Activated CD8-positive, alpha-beta memory T cell treated with anti-CD3 and anti-CD28 coated beads for 4 hours (primary cell): ENCODE measurements at places on chromosomes 2 and 18.

DNA sequence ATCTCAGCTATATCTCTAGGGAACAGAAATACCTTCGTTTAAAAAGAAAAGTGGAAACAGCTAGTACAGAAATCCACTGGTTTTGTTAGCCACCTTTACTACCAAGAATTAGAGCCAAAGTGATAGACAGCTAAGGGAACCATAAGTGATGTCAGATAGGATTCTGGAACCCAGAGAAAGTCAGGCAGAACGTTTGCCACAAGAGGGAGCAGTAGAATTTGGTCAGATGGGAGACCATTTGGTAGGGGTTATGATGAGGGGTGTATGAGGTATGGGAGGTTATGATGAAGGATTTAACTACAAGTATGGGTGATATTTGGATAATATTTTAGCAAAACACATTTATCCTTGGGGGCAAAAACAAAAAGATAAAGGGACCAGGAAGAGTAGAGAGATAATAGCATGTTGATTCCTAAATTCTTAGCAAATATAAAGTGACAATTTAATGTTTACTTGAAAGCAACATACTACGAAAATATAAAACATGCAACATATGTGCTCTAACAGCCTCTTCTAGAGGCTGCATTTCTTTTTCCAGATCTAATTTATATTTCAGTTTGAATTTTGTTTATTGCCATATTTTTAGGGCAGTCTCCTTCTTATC lies 3.3 kb downstream of the SLC8A1 start:
- no peak for DNase-seq

- DNase-seq, result no peak
These were observed 17.0 kb downstream of the TOGARAM2 start for GRCh38 chr2:28997847-28998735.

- no peak for DNase-seq
These were observed 147.0 kb upstream of the LINC00305 start for GRCh38 chr18:64295839-64296238.

- no peak for DNase-seq
These were observed 96.6 kb downstream of the CPO start for GRCh38 chr2:207035875-207036274.

- no peak for DNase-seq
These were observed 138.7 kb downstream of the RNF152 start for GRCh38 chr18:61754039-61754583.

DNA sequence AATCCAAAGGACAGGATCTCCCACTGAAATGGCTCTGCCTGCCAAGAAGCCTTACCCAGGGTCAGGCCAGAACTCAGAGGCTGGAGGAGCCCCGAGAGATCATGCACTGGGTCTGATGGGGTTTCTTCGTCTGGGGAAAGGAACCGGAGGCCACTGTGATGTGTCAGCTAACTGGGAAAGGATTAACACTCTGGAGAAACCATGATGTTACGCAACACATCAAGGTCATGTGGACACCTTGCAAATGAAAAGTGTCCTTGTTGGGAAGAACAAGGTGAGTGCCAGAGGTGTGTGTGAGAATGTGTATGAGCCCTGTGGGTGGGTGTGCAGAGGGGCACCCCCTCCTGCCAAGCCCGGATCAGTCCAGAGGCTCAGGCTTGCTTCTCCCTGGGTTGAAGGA lies 86.9 kb downstream of the CRACDL start:
- no peak for DNase-seq

DNA sequence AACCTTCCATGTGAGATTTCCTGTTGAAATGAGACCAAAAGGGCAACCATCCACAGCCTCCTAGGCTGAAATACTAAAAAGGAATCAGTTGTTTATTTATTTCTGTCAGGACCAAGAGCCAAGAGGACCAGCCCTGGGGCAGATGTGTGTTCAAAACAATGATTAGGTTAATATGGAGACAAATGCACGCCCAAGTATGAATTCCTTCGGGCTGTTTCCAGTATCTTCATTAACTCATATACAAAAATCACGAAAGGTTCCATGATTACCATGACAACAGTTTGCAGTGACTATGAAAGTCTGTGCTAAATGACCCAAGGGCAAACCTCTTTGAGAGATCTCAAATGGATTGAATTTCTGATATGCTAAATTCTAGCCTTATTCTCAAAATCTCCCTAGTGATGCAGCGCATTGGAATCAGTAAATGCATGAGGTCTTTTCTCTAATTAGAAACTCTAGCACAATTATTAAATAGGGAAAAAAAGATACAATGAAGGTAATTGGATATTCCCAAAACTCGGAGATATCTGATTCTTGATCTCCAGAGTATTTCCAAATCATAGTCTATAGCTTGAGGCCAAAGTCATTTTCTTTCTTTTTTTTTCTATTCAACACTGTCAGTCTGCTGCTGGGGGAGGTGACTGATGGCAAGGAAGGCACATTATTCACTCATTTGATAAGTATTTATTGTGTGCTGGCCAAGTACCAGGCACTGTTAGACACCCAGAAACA lies 35.6 kb downstream of the VIT start:
- DNase-seq, result no peak

GRCh38 chr2:204340511-204340910 lies 204.8 kb upstream of the PARD3B start:
- DNase-seq, result no peak

DNA sequence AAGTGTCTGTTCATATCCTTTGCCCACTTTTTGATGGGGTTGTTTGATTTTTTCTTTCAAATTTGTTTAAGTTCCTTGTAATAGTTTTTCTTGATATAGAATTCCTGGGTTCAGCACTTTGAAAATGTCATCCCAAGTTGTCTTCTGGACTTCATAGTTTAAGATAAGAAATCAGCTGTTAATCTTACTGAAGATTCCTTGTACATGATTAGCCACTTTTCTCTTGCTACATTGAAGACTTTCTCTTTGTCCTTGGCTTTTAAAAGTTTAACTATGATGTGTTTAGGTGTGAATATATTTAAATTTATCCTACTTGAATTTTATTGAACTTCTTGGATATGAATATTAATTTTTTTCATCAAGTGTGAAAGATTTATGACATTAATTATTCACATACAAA lies 387.2 kb upstream of the CWC22 start:
- no peak for DNase-seq

DNA sequence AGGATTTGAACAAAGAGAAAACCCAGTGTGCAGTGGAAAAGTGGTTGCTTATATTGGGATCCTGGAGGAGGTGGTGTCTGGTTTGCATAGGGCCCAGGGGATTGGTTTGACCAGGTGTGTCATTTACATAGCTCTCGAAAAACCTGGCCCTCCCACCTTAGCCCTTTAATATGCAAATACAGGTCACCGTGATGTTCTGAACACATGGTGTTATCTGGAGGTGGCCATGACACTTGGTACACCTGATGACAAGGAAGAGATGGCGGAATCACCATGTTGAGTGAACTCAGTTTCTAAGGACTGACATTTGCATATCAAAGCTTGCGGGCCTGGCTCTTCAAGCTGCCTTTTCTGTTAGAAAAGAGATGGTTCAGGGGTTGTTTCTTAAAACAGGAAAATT lies 2.3 kb upstream of the NAPG start:
- no peak for DNase-seq

DNA sequence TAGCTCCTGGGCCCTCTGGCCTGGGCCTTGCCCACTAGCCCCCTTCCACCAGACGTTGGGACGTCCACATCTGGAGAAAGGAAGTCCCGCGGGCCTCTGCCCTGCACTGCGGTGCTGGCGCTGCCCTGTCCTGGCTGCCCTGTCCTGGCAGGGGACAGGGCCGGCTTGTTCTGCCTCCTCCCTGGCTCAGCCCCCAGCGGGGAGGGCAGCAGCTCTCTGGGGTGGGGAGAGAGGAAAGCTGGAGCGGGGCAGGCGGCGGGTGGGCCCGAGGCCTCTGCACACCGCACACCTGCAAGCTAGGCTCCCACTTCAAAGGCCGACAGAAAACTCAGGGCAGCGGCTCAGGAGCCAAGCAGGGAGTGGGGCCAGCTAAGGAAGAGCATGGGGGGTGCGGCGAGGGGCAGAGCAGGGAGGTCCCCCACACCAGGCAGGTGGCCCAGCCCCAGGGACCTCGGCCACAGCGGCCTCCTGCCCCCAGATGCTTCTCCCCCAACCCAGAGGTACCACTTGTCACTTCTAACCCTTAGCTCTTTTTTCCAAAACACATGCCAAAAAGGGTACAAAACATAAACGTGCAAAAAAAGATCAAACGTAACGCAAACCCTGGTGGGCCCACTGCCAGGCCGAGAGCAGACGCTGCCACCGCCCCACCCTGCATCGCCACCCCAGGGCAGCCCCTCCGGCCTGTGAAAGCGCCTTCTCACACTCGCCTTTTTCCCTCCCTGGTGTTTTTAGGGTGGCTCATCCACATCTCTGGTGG lies 13.5 kb downstream of the SNED1 start:
- DNase-seq, result no peak

DNA sequence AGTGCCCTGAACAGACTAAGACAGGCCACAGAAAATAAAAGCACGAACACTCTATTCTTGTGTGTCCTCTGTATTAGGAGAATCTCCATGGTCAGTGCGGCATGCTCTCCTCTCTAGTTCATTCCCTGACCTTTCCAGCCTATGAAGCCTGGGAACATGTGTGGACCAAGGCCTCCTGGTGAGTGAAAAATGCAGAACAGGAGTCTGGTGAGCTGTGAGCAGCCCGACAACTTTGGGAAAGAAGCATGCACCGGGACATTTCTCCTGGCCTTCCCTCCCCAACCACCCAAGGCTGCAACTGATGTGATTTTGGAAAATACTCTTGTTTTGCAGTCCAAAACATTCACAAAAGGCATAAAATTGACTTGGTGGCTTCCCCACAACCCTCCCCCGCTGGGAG lies 878.3 kb upstream of the ID2 start:
- no peak for DNase-seq

DNA sequence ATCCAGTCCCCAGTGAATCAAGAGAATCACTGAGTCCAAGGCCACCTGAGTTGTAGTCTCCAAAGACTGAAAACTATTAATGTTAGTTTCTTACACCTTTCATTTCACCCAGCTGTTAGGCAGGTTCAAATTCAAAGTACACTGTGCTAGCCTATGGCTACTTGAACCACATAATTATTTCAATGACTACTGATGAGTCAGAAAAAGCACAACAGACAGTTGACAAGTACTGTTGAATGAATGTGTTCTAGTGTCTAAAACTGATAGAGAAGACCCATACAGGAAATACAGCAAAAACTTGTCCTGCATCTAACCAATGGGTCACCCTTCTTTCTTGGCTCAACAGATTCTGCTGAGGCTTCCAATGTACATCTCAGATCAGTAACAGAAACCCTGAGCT lies 160.9 kb downstream of the MYO5B start:
- DNase-seq, result no peak

- DNase-seq, result no peak
These were observed 1809.0 kb downstream of the SUCLG1 start for GRCh38 chr2:82650038-82650437.

DNA sequence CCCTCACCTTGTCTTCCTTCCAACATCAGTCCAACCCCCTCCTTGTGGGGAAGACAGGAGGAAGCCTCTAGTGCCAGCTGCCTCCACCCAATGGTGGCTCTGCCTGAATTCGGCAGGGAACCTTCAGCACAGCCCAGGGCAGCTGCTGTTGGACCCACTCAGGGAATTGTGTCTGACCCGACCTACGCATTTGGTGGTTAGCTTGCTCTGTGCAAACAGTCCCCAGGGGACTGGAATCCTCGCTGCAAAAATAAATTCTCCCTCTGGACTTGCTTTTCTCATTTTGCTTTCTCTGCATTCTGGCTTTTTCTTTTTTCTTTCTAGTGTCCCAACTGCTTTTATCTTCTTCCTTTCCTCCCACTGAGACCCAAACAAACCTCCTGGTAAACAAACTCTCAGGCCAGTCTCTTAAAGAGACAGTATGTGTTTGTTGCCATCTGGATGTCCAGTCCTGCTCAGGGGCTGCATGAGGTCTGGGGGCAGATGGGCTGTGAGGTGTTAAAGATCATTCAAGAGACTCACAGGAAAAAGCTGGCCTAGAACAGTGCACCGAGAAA lies 137.7 kb upstream of the HAAO start:
- DNase-seq, result no peak

DNA sequence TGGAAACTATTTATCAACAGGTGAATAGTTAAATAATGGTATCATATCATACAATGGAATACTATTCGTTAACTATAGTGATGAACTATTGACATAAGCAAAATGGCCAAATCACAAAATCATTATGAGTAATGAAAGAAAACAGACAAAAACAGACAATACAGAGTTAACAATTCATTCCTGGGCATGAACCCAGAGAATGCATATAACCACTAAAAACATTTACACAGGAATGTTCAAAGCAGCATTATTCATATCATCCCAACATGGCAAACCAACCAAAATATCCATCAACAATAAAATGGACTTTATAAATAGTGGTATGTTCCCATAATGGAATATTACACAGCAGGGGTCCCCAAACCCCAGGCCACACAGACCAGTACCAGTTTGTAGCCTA lies 131.2 kb upstream of the CYP1B1 start:
- DNase-seq, result no peak

DNA sequence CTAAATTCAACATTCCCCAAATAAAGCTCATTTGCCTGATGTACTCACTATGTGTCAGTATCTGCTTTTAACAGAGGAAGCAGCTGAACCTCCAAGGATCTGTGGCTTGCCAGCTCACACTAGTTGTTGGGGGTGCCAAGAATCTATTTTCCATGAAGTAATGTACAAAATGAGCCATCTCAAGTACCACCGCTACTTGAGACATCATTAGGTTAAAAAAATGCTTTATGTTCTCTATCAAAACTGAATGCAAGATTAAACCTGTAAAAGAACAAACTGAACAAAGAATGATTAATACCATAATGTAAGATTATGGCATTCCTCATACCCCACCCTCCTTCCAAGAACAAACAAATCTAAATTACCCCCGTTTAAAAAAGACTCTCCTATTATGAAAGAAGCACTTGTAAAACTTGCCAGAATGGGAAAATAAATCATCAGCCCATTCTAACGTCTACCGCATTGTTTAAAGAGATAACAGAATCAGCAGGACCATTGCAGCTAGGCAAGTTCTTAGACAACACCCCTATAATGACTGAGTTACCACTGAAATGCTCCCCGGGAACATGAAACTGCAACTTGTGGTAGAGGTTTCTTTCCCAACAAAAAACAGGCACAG lies 471.6 kb downstream of the DLGAP1 start:
- no peak for DNase-seq

DNA sequence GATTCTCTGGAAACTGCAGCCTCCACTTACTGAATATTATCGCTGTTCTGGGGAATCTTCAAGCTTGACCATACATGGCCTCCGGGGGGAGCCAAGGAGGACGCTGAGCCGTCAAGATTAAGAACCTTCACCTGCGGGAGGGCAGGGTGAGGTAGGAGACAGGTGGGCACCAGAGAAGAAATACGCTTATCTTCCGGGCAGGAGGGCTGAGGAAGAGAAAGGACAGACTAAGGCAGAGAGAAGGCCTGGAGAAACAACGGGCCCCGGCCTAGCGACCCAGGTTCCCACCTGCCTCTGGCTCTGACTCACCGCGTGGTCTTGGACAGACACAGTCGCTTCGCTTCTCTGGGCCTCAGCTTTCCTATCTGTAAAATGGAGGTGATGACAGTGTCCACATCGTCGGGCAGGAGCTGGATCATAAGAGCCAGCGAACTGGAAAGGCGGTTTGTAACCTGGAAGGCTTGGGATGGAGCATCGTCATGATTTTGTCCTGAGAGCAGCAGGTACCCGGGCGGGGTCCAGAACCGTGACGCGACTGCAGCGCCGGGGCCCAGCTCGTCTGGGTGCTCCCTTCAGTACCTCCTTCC lies 659 bp downstream of the ZNF142 start:
- peak; percentile 10 for DNase-seq
